ENCODE measurements at places on chromosomes 12 and 14.

DNA sequence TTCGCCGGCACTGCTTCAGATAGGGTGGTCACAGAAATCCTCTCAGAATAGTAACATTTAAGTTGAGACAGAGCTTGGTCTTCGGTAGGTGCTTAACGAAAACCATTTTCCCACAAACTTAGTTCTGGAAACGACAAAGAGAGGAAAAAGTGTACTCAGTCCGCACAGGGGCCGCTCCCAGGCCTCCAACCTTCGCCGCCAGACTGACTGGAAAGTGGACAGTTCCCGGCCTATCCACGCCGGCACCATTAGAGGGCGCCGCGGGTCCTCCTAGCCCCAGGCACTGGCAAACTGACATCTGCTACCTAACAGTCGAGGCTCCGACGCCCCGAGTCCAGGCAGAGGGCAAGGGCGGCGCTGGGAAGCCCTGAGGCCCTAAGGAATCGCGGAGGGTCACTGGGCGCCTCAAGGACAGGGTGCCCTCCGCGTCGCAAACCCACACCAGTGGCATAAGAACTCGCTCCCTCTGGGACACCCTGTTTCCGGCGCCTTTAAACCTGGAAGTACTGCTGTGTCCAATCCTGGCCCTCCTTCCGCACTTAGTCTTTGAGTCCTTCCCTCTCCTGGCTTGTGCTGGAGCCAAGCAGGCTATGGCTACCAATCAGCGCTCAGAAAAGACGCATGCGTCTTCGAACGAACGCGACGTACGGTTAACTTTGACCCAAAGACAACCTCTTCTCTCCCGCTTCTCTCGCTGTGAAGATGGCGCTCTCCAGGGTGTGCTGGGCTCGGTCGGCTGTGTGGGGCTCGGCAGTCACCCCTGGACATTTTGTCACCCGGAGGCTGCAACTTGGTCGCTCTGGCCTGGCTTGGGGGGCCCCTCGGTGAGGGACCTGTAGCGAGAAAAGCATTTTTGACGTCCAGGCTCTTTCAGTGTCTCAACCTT is at the start of gene LETMD1:
LETMD1 (plus strand) TSS at position 673 of the 886 bp plus-strand sequence; CDS start at position 703, 30 bp downstream.
- DNase-seq: peak; percentile 90

DNA sequence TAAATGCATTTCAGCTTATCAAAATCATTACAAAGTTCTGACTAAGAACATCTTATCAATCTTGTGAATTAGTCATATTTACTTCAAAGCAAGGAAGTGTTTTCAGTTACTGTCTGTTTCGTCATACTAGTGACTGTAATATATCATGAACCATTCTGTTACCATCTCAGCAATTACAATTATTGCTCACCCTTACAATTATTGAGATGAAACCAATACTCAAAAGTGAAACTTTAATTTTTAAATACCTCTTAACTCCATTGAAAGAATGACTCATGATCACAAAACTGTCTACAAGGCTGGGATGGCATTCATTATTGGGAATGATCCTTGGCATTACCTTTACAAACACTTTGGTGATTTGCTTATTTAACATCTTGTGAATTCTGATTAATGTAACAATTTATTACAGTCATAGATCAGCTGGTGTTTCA is 90.3 kb downstream of the RPS6KA5 start:
- no peak for DNase-seq

DNA sequence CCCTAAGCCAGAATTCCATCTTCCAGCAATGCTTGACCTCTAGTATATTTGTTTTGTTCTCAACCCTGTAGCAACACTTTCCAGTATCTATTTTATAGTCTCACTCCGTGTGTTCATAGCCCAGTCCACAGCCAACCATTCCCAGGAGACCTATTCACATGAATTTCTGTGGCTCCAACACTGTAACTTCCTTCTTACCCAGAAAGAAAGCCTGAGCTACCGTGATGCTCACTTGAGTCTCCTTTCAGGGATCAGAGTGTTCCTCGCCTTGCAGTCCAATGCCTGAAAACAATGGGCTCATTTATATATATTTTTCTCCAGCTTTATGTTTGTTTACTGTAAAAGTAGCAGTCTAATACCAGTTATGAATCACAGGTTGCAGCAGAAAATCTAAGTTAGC is 645.0 kb upstream of the NOVA1 start:
- no peak for DNase-seq

DNA sequence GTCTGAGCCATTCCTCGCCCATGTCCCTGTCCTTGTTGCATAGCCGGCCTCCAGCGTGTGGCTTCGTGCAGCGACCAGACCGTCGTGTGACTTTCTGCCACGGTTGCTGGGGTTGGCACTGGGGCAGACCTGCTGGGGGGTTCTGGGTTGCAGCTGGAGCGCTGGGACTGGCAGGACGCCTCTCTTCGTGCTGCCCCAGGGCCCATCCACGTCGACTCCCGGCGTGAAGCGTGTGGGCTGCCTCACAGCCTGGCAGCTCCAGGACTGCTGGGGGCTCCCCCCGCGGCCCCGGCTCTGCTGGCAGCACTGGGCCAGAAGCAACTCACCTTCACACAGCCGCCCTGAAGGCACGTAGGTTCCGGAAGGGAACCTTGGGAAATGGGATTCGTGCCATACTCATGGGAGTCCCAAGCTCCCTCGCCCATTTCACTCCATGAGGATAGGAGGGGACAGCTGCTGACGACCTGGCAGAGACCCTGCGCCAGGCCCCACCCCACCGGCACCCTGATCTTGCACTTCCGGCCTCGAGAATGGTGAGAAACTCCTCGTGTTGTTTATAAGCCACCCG is 51.9 kb downstream of the GALNT9 start:
- DNase-seq: no peak

DNA sequence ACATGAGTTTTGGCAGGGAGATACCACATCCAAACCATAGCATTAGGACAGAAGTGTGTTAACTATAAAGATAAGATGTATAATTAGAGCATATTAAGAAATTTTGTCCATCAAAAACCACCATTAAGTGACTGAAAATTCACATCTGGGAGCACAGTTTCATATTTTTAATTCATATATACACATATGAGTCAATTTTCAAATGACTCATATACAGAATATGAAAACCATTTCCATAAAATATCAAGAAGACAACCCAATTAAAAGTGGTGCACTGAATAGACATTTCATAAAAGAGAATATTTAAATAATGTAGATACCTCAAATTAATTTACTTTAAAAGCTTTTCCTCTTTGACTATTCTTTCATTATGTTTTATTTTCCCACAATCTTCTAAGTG is 25.3 kb downstream of the MUCL1 start:
- DNase-seq: no peak

DNA sequence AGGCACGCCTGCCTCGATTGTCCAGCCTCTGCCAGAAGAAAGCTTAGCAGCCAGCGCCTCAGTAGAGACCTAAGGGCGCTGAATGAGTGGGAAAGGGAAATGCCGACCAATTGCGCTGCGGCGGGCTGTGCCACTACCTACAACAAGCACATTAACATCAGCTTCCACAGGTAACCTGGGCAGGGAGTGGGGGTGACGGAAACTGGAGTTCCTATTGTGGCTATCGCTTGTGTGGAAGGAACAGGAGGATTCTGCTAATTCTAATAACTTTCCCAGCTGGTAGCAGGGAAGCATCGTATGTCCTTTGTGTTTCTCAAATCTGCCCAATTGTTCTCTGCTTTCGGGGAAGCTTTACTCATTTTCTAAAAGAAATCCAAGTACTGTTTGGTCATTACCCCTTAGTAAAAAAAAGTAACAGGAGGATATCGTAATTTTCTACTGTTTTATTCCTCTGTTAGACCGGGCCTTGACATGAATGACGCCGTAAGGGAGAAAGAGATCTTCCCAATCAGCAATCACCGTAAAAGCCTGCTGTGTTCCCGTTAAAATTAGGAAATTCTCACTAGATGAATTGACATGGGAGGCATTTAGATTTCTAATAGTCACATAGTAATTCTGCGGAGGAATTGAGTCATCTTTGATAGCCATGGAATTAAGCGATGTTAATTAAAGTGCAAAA is 449 bp downstream of the THAP2 start:
- DNase-seq: no peak

Data from activated T-cell treated with anti-CD3 and anti-CD28 coated beads, Interleukin-2, amount 50 U/mL, for 48 hours (primary cell).